Activated CD4-positive, alpha-beta T cell treated with anti-CD3 and anti-CD28 coated beads for 1 hour (primary cell): ENCODE measurements at places on chromosomes 4 and X.

DNA sequence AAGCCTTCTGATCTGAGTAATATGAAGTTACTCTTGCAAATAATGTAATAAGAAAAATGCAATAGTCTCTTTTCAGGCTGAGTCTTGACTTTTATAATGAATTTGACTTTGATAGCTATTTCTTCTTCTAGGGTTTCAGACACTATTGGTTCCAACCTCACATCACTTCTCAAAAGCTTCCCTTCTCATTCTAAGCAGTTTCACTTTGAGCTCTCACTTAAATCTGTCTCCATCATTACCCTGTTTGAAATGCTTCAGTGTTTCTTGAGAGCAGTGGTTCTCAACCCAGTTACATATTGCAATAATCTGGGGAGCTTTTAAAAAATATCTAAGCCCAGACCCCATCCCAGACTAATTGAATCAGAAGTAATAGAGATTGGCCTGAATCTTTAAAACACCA lies 40.5 kb upstream of the BMP2K start:
- DNase-seq, result no peak

GRCh38 chrX:110146521-110146920 lies 143.6 kb downstream of the TMEM164 start:
- DNase-seq, result no peak

- no peak for DNase-seq
These were observed 89.6 kb upstream of the PRPS2 start for GRCh38 chrX:12701628-12702027.

- DNase-seq, result no peak
These were observed 41.4 kb upstream of the NDST4 start for GRCh38 chr4:115154826-115155225.
